ENCODE measurements at places on chromosomes 2 and 18. TPM values are rescaled to one million over a fixed set of nuclear protein-coding genes. Genes with fewer than 3 reads are reported as not detected.

LOXHD1 gene
- 0.49 TPM for polyA plus RNA-seq

DNA sequence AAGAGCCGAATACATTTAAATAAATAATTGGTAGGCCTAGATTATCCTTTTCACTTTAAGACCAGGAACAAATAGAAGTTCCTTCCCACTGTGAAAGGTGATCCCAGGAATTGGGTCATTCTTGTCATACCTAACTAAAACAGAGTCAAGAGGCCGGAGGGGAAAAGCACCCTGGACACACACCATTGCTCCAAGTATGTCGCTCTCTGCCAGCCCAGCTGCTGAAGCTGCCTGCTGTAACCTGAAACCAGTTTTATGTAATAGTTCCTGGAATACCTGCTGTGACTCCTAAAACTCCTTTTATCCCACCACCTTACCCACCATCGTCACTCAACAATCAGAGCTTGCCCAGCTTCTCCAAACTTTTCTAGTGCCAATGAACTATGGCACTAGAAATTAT is 217.1 kb downstream of the PTPRM start:
- DNase-seq = no peak

HADHB gene
- polyA plus RNA-seq = 115 TPM

- no peak for DNase-seq
Measured at GRCh38 chr18:62759704-62760402, 44.5 kb downstream of the PHLPP1 start.

GRCh38 chr2:231038483-231039293 is 1.4 kb downstream of the C2orf72 start:
- DNase-seq = no peak

- no peak for DNase-seq
Measured at GRCh38 chr18:7758764-7759163, 191.6 kb downstream of the PTPRM start.

RIT2 gene
- polyA plus RNA-seq = 1.9 TPM

FAP gene
- 10.6 TPM for polyA plus RNA-seq

GRCh38 chr2:32453242-32454062 is 96.6 kb downstream of the BIRC6 start:
- DNase-seq = peak; percentile 19

DNA sequence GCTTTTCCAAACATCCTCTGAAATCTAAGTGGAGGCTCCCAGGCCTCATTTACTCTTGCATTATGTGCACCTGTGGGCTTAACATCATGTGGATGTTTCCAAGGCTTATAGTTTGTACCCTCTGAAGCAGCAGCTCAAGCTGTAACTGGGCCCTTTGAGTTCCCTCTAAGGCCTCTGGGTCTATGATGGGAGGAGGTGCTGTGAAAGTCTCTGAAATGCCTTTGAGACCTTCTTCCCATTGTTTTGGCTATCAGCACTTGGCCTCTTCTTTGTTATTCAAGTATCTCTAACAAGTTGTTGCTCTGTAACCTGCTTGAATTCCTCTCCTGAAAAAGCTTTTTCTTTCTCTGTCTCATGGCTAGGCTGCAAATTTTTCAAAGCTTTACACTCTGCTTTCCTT is 58.1 kb upstream of the MYT1L start:
- no peak for DNase-seq
